ENCODE measurements at places on chromosomes 11 and 22.

- no peak for DNase-seq
These were observed 17.9 kb upstream of the YPEL1 start for GRCh38 chr22:21753374-21754111.

GRCh38 chr11:75673977-75674582 is 5.2 kb upstream of the MAP6 start:
- DNase-seq: no peak

DNA sequence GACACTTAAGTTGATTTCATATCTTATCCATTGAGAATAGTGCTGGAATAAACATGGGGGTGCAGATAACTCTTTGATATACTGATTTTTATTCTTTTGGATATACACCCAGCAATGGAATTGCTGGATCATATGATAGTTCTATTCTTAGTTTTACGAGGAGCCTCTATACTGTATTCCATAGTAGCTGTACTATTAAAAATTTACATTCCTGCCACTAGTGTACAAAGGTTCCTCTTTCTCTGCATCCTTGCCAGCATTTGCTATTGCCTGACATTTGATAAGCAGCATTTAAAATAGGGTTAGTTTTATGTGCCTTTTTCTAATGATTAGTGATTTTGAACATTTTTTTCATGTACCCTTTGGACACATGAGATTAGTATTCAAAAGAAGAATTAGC is 554.2 kb downstream of the JRKL start:
- DNase-seq: no peak

GRCh38 chr11:116037861-116038260 is 533.6 kb upstream of the CADM1 start:
- no peak for DNase-seq

- DNase-seq: no peak
These were observed 184.3 kb downstream of the LARGE1 start for GRCh38 chr22:33735978-33736377.

GRCh38 chr22:48146426-48146825 is 1384.0 kb downstream of the TBC1D22A start:
- DNase-seq: no peak

DNA sequence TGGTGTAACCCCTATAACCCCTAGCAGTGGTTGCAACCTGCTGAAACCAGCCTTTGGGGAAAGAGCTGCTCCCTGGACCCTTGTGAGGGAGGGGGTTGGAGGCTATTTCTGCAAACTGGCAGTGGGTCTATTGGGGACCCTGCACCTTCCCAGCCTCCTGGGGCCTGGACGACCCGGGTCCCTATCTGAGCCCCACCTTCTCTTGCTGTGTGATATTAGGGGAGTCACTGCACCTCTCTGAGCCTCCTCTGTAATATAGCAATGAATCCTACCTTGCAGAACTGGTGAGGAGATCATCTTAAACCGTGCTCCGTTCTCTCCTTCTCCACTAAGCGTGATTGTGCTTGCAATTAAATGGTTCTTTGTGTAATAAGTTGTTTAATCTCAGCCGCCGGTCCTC is 24.0 kb upstream of the MPPED1 start:
- no peak for DNase-seq

- no peak for DNase-seq
These were observed 7.7 kb upstream of the NEAT1 start for GRCh38 chr11:65414776-65415498.

DNA sequence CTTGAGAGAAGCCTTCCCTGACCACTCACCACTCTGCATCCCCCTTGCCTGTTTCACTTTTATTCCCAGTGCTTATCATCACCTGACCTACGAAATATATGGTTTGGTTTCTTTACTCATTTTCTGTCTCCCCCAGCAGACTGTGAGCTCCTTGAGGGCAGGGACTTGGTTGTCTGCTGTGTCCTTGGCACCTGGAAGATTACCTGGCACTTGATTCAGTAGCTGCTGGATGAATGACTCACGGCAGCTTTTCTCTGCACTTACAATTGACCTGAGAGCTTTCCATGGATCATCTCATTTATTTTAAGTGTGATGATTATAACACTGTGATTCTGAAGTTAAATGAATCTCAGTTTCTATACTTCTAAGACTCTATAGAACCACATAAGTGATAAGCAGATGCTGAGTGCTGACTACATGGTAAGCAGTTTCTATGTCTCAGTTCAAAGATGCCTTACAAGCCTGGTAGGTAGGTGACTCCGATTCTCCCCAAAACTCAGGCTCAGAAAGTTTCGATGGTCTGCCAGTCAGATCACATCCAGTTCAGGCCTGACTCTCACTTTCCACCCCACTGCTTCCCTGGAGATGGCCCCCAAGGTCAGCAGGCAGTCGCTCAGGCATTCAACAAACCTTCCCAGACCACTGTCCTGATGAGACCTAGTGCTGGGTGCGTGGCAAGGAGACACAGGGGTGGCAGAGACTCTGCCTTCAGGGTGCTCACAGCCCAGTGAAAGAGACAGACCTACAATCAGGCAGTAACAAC is 11.6 kb downstream of the IL2RB start:
- DNase-seq: no peak

DNA sequence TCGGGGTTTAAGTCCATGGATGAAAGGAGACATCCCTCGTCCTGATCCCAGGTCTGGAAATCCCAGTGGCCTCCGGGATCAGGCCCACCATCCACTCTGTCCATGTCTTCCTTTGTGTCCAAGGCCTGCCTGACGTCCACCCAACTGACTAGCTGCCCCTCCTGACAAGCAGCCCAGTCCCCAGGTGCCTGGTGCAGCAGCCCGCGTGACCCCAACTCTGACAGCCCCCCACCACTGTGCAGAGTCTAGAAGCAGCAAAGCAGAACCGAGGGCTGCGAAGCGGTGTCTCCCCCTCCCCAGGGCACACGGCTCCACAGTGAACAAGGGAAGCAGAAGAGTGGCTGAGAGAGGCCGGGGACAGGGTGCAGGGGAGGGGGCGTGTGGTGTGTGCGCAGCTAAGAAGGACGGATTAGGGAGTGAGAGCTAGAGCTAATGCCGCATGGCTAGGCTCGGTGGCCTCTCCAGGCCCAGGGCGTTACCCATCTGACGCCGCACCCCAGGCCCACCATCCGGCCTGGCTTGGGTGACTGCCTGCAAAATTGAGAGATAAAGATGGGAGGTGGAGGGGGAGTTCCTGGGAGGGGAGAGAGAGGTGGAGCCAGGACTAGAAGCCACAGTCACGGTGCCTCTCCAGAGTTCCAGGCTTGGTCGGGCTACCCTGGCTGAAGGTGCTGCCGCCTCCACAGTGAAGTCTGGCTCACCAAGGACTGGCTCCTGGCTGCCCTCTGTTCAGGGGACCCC is 16.6 kb upstream of the BAIAP2L2 start:
- no peak for DNase-seq

DNA sequence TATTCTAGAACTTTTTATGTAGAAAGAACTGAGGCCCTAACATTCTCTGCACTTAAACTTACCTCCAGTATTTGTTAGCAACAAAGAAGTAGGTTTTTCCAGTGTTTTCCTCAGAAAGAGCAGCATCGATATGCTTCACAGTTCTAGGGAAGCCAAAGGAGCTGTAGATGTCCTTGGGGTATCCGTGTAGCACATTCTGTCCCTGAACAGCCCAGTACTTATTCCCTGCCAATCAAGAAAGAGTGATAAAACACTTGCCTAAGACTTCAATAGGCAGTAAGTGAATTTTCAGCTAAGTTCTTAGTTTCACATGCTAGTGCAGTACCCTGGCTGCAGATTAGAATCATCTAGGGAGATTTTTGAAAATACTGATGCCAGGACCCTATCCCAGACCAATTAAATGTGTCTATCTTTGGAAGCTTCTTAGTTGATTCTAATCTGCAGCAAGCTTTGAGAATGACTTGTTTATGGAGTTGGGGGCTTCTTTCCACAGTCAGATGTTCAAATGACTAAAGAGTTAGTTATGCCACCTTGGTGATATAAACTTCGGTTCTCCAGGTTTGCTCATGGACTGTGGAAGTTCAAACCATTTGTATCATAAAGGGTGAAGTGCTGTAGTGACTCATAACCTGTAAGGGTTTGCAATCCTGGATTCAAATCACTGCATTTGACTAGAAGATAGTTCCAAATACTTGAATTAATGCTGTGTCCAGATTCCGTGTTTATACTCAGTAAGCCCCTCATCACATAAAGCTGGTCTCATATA is 6.5 kb downstream of the MMP1 start:
- DNase-seq: no peak

GRCh38 chr22:30866811-30867271 is 101.7 kb downstream of the MORC2 start:
- no peak for DNase-seq

DNA sequence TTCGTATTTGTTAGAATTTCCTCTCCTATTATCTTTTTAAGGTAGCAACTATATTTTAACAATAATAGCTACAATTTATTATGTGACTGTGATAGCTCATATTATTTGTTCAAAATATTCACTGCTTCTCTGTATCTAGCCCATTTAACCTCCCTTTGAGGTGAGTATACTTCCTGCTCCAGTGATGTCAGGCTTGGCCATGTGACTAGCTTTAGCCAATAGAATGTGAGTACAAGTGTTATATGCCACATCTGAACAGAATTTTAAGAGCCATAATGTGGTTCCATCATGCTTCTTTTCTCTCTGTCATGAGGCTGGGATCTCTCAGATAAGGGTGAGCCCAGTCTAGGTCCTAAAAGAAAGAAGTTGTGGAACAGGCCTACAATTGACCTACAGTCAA is 217.6 kb downstream of the TTC28 start:
- no peak for DNase-seq

GRCh38 chr11:95363164-95363563 is 132.2 kb upstream of the SESN3 start:
- DNase-seq: no peak

DNA sequence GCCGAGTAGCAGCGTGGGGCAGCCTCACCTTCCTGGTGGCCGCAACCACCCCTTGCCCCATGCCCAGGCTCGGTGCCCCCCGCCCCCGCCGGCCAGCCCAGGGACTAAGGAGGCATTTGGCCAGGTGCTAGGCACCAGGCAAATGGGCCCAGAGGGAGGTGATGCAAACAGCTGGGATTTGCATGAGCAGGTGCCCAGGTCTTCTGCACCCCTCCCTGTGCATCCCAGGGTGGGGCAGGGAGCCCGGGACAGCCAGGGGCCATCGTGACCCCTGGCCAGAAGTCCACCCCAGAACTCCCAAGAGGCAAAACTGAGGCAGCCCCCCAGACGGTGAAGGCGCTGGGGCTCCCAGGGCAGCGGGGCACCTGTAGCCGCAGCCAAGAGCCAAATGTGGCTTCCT is 18.1 kb downstream of the TRPM5 start:
- DNase-seq: no peak

GRCh38 chr22:42991010-42991651 is 23.8 kb downstream of the PACSIN2 start:
- no peak for DNase-seq

DNA sequence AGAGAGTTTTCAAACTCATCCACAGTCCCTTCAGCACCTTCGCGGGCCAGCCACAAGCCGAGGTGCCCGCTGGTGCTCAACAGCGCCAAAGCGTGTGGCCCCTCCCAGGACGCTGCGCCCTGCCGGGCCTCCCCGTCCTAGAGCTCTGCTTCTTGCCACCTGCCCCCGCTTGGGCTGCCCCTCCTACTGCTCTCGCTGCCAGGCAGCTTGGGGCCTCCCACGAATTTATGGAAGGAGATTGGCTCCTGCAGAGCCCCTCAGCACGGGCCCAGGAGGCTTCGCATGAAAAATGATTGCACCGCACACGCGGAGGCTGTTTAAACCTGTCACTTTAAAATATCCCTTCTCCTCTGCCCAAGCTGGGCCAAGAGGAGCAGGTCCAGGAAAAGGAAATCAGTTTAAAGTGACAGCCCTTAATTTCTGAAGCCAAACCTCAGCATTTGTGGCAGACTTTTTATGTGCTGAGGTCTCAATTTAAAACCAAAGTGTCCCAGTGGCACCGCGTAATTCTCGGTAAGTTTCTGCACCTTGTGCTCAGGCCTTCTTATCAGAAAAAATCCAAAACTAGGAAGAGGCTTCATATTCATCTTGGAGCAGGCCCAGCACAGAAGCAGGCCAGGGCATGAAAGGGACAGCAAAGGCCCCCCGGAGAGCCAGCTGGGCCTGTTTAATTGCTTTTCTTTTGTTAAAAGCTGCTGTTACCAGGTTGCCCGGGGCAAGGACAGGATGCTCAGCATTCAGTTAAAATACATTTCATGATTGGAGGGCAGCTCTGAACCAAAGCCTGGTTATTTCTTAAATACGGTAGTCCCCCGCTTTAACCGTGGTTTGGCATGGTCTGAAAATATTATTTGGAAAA is 303.6 kb downstream of the OPCML start:
- DNase-seq: no peak

DNA sequence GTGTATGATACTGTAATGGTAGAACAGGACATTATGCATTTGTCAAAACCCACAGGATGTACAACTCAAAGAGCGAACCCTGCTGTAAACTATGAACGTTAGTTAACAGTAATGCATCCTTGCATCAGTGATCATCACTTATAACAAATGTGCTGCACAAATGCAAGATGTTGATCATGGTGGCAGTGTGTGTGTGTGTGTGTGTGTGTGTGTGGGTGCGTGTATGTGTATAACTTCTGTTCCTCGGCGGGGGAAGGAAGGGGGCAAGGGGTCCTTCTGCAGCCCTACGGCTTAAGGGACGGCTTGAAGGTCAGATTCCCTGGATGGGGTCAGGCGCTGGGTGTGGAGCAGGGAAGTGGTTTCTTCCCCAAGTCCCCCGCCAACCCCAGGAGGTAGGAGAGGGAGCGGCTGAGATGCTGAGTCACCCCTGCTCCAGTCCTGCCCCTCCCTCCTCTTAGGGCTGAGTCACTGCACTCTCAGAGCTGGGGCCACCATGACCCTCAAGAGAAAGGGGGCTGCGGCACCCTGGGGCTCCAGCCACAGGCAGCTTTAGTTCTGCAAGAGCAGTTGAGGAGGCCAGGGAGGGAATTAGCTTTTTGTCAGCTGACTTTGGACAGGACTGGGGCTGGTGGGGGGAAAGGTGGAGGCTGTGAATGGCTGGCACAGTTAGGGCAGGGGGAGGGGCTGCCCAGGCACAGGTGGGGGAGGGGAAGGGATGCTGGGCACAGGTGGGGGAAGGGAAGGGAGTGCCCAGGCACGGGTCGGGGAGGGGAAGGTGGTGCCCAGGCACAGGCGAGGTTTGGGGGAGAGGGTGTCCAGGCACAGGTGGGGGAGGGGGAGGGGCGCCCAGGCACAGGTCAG is 8.8 kb upstream of the CTSD start:
- no peak for DNase-seq

GRCh38 chr11:113947994-113948393 is 26.9 kb upstream of the HTR3A start:
- DNase-seq: no peak

DNA sequence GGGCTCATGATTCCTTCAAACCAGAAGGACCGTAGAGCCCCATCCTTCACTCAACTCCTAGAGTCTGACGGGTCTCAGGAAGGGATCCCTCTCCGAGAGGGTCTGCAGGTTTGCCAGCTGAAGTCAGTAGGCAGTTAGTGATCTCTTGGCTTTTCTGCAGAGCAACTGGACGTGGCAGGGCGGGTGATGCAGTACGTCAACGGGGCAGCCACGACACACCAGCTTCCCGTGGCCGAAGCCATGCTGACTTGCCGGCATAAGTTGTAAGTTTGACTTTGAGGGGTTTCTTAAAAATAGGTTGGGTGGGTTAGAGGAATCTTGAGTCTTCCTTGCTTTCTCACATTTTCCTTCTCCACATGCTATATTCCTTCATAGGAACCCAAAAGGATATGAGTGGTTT is 33.3 kb upstream of the RAB1B start:
- DNase-seq: no peak

GRCh38 chr11:13160346-13160745 is 117.2 kb upstream of the BMAL1 start:
- no peak for DNase-seq

All from effector CD8-positive, alpha-beta T cell (primary cell).